ENCODE measurements at places on chromosomes 5 and 9.

DNA sequence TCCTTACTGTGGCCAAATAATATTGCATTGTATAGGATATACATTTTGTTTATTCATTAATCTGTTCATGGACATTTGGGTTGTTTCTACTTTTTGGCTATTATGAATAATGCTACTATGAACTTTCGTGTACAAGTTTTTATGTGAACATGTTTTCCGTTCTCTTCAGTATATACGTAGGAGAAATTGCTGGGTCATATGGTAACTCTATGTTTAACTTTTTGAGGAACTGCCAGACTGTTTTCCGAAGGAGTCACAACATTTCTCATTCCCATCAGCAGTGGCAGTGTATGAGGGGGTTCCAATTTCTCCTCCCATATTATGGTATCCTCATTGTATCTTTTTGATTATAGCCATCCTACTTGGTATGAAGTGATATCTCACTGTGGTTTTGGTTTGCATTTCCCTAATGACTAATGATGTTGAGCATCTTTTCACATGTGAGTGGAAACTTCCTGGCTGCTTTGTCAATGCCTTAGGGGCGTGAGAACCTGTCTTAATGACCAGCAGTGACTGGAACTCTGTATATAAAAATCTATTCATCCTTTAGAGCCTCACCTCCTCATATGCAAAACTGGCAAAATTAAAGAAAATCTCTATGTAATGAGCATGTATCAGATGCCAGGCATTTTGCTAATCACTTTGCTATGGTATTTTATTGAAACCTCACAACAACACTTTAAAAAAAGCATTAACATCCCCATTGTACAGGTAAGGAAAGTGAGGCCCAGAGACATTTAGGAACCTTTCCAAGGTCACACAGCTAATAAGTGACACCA, 47.8 kb upstream of the TGFBR1 start:
- no peaks in the 10 kb centered on the region for H3K27me3 ChIP-seq
- H3K36me3 ChIP-seq, result no peaks in the 10 kb centered on the region
- H3K4me3 ChIP-seq, result peak overlapping the region; percentile 80
- no peak for DNase-seq
- H3K4me1 ChIP-seq, result peaks cover 79% of the 10 kb centered on the region

GRCh38 chr5:94505327-94506068, 112.9 kb downstream of the KIAA0825 start:
- H3K4me1 ChIP-seq, result no peaks in the 10 kb centered on the region
- no peak for DNase-seq
- H3K4me3 ChIP-seq, result no peak overlapping the region
- H3K36me3 ChIP-seq, result no peaks in the 10 kb centered on the region
- H3K27me3 ChIP-seq, result no peaks in the 10 kb centered on the region

DNA sequence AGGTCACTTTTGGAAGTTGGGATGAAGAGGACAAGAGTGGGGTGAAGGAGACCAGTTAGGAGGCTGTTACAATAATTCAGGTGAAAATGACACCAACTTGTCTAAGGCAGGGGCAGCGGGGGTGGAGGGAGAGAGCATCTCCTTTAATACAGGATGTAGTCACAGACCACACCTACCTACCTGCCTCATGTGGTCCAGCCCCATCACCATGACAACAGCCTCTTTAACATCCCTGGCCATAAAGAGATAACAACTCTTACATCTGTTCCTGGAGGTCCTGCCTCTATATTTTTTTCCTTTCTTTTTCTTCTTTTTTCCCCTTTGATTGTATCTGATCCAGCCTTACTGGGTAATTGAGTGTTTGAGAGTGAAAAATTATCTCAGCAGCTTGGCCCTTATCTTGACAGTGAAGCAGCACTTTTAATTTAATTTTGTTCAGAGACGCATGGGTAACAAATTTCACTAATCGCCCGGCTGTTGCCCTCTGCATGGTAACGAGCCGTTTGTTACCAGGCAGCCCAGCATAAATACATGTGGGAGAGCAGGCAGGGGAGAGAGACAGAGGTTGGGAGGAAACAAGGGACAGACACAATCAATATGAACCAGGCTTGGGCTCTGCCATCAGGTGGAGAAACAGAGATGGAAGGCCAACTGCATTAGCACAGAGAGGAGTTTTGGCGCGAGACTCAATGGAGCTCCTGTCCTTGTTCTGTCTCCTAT, 338.1 kb downstream of the ASTN2 start:
- no peaks in the 10 kb centered on the region for H3K36me3 ChIP-seq
- no peaks in the 10 kb centered on the region for H3K4me1 ChIP-seq
- no peak overlapping the region for H3K27ac ChIP-seq
- no peak for DNase-seq
- H3K4me3 ChIP-seq, result no peak overlapping the region
- H3K27me3 ChIP-seq, result no peaks in the 10 kb centered on the region

DNA sequence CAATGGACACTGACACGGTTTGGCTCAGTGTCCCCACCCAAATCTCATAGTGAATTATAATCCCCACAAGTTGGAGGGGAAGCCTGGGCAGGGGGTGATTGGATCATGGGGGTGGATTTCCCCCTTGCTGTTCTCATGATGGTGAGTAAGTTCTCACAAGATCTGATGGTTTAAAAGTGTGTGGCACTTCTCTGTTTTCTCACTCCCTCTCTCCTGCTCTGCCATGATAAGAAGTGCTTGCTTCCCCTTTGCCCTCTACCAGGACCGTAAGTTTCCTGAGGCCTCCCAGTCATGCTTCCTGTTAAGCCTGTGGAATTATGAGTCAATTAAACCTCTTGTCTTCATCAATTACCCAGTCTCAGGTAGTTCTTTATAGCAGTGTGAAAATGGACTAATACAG, 115.8 kb upstream of the KIF2A start:
- no peaks in the 10 kb centered on the region for H3K4me1 ChIP-seq
- no peak overlapping the region for H3K27ac ChIP-seq
- no peaks in the 10 kb centered on the region for H3K27me3 ChIP-seq
- no peaks in the 10 kb centered on the region for H3K36me3 ChIP-seq

DNA sequence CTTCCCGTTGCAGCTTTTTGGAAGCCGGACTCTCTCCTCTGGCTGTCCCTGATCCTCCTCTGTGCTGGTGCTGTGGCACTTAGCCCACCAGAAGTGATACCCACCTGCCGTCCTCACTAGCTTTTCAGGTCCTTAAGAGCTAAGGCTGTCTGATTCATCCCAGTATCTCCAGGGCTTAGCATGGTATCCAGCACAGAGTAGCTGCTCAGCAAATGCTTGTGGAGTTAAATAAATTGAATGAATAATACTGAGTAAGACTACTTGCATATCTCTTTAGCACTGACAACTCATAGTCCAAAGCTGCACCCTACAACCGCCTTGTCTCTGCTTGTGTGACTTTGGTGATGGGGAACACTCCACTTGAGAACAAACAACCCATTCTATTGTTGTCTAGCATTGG, 7.7 kb upstream of the XPA start:
- H3K36me3 ChIP-seq, result no peaks in the 10 kb centered on the region
- DNase-seq, result no peak

All from CD8-positive, alpha-beta memory T cell (primary cell).